ENCODE measurements at places on chromosomes 16 and 17. TPM values are rescaled to one million over a fixed set of nuclear protein-coding genes. Genes with fewer than 3 reads are reported as not detected.

GRCh38 chr16:2841606-2842339 lies 11.7 kb downstream of the ZG16B start:
- H3K4me3 ChIP-seq, result no peak overlapping the region
- peak overlapping the region; percentile 73 for H3K27ac ChIP-seq
- no peak for DNase-seq
- peaks cover 4% of the 10 kb centered on the region for H3K27me3 ChIP-seq
- peaks cover 26% of the 10 kb centered on the region for H3K4me1 ChIP-seq

The KRTAP2-2 gene
- total RNA-seq, result not detected

The EME1 gene
- total RNA-seq, result 0.55 TPM

The IL17C gene
- total RNA-seq, result 0.65 TPM
